Activated CD4-positive, alpha-beta T cell treated with anti-CD3 and anti-CD28 coated beads for 1 hour (primary cell): ENCODE measurements at places on chromosomes 1 and 21.

- no peak for DNase-seq
Observed at GRCh38 chr1:71792264-71792663, 490.1 kb downstream of the NEGR1 start.

- no peak for DNase-seq
Observed at GRCh38 chr1:171267391-171267790, 19.1 kb downstream of the FMO1 start.

DNA sequence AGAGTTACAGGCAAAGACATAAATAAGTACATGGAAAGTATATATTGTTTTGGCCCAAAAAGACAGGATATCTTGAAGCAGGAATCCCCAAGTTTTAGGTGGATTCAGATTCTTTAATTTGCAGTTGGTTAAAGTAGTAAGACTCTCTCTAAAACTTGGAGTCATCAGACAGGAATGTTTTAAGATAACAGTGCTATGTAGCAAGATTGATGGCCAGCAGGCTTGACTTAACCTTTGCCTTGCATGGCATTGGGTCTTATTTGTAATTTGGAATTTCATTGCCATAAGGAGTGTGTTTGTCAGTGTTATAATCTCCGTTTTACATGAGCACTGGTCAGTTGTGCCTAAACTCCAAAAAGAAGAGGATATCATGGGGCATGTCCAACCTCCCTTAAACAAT is 727.6 kb upstream of the CHRM3 start:
- DNase-seq, result no peak

DNA sequence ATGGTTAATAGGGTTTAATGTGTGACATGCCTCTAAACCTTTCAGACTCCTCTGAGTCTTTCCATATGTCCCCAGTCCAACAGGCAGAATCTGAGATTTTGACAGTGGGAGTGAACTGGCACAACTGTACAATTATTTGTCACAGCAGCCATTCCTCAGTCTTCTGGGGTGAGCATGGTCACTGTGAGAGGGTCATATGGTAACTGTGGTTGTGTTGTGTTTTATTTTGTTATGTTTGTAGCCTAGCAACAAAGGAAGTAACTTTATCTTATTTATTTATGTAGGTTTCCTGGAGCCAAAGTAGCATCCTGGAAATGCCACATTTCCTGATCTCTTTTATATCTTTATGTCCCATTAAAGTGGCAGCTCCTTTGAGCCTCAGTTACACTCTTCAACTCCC is 1067.9 kb downstream of the TTLL7 start:
- DNase-seq, result no peak

GRCh38 chr1:117643601-117644000 is 37.8 kb downstream of the TENT5C start:
- DNase-seq, result no peak
